ENCODE measurements at places on chromosomes 6 and 20. TPM values are rescaled to one million over a fixed set of nuclear protein-coding genes. Genes with fewer than 3 reads are reported as not detected.

Gene OR12D3
- not detected for total RNA-seq

Gene LINC00237
- 0.49 TPM for total RNA-seq

Gene IRF4
- total RNA-seq = 554 TPM

Gene ARFRP1
- 55.1 TPM for total RNA-seq

Gene ORC3
- 35.2 TPM for total RNA-seq

Gene MUC21
- total RNA-seq = not detected

Gene SCUBE3
- 0.16 TPM for total RNA-seq

Gene NMBR
- not detected for total RNA-seq

Gene WFDC10B
- total RNA-seq = not detected
